ENCODE measurements at places on chromosomes 7 and 10.

GRCh38 chr7:30263090-30263710 lies 21.2 kb upstream of the ZNRF2 start:
- no peak for DNase-seq

- no peak for DNase-seq
Observed at GRCh38 chr7:144584726-144585125, 181.2 kb upstream of the NOBOX start.

- DNase-seq, result no peak
Observed at GRCh38 chr10:80185578-80186299, 19.6 kb downstream of the ANXA11 start.

- no peak for DNase-seq
Observed at GRCh38 chr7:48887500-48887899, 36.8 kb upstream of the CDC14C start.

- DNase-seq, result no peak
Observed at GRCh38 chr10:132304756-132305509, 2.8 kb downstream of the STK32C start.

DNA sequence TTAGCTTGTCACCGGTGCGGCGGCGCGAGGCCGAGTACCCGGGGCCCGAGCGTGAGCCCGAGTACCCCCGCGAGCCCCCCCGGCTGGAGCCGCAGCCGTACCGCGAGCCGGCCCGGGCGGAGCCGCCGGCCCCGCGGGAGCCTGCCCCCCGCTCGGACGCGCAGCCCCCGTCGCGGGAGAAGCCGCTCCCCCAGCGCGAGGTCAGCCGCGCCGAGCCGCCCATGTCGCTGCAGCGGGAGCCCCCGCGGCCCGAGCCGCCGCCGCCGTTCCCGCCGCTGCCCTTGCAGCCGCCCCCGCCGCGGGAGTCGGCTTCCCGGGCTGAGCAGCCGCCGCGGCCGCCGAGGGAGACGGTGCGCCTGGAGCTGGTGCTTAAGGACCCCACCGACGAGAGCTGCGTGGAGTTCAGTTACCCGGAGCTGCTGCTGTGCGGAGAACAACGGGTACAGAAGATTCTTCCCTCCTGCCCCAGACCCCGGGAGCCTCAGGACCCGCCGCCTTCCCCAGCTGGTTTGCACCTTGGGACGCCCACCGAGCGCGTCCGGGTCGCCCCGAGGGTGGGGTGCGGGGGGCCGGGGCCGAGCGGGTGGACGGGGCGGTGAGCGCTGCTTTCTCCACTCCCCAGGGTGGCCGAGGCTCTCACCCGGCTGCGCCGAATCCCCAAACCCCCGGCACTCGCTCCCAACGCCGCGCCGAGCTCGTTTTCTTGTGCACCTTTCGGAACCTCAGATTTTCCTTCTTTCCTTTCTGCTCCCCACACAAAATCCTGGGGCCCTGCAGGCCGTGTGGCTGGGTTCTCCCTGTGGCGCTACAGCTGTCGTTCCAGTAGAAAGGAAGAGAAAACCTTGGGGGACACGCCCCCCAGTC lies 708 bp downstream of the UBN2 start:
- DNase-seq, result peak; percentile 33

- DNase-seq, result no peak
Observed at GRCh38 chr10:44803862-44804261, 107.3 kb upstream of the TMEM72 start.

DNA sequence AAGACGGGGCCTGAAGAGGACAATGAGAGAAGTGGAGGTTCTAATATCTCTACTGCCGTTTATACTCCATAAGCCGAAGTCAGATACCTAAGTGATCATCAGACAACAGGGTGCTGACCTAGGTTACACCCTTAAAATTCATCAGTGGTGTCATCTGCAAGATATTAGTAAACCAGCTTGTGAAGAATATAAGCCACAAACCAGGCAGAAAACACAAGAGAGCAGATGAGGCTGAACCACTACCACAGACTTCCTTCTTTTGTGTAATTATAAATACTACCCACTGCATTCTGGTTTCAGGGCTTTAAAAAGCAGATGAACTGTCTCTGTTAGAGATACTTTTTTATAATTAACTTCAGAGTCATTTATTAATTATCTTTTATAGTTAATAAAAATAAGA lies 69.0 kb upstream of the LRRC17 start:
- DNase-seq, result no peak

- DNase-seq, result no peak
Observed at GRCh38 chr10:128268015-128268722, 141.9 kb upstream of the MKI67 start.

DNA sequence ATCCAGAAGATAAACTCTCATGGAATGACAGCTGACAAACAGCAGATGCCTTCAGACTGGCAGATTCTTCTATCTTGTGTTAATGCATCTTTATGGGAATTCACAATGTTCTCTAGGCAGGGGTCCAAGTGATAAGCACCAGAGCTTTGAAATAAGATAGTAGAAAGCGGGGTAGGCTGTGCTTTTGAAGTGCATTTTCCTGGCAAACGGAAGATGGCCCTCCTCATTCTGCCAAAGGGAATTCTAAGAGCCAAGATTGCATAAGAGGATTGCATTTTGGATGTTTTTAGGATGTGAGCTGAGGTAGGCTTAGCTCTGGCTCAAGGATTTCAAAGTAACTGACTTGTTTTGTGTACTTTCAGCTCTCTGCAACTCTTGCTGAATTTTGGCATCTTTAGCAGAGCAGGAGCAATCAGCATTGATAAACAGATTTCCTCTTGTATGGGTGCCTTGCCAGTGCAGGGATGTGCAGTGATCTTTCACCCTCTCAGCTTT lies 298.5 kb upstream of the KLF6 start:
- no peak for DNase-seq

DNA sequence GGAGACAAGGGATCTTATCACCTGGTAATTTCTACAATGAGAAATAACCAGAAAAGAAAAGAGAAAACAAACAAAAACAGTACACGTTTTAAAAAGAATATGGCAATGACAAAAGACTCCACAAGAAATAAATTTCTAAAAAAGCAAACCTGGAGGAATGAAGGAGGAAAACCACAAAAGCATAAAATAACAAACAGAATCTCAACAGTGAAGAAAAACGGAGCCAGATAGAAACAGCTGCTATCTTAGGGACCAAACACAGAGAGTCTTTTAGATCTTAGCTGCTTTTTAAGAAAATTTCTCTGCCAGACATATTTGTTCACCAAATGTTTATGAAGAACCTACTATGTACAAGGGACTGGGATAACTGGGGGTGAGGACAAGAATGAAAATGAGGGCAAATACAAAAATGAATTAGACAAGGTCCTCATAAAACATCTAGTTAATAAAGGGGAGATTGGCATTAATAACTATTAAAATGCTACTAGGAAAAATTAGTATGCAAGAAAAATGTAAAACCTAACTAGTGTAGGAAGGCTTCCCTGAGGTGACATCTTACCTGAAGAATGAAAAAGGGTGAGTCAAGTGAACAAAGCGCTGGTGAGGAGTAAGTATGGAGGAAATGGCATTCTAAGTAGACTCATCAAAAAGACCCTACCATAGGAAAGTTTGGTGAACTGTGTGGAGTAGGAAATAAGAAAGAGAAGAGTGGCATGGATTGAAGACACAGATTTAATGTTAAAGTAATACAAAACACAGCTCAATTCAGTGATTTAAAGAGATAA lies 34.3 kb downstream of the WASL start:
- no peak for DNase-seq

DNA sequence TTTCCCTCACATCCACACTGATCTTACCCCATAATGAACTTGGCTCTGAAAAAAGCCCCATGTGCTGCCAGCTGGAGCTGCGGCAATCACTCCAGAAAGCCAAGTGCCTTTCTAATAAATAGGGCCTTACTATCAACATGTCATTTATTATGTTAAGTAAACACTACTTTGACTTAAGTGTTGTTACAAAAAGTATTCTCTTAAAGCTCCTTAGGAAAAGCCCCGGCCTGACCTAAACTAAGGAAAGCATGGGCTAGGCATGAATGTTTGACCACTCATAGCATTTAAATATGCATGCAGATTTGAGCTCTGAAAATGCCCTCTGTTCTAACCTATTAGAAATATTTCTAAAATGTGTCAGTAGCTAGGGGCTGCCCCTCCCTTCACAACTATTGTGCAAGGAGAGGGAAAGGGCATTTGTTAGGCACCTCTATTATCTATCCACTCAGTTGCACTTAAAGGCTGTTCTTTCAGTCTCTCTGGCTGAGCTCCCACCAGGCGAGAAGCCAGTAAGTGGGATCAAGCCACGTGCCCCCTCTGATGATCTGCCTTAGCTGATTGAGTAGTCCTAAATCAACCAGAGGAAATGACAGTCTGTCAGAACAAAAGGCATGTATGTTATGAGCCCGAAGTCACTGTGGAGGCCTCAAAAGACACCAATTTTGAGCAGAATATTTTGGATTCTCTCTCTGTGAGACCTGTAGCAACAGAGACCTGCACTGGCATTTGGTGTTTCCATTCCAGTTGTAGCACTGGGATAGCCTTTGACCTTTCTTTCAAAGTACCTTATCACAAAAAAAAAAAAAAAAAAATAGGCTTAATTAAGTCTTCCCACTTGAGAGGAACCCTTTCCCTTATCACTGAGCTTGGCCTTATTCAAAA lies 77.1 kb downstream of the ITGB8 start:
- peak; percentile 77 for DNase-seq

- no peak for DNase-seq
Observed at GRCh38 chr7:22200777-22201176, 156.2 kb downstream of the RAPGEF5 start.

- DNase-seq, result no peak
Observed at GRCh38 chr7:137590071-137590755, 246.7 kb upstream of the PTN start.

- no peak for DNase-seq
Observed at GRCh38 chr7:128888756-128889095, 21.8 kb downstream of the KCP start.
